ENCODE measurements at places on chromosomes 5 and 9.

- no peaks in the 10 kb centered on the region for H3K27me3 ChIP-seq
- H3K4me1 ChIP-seq = peaks cover 5% of the 10 kb centered on the region
- no peak overlapping the region for H3K4me3 ChIP-seq
- no peak overlapping the region for H3K27ac ChIP-seq
Observed at GRCh38 chr9:89478821-89479668, 18.9 kb downstream of the SEMA4D start.

- no peaks in the 10 kb centered on the region for H3K4me1 ChIP-seq
- no peak overlapping the region for H3K27ac ChIP-seq
- H3K4me3 ChIP-seq = peak overlapping the region; percentile 80
- no peaks in the 10 kb centered on the region for H3K36me3 ChIP-seq
- peak; percentile 95 for DNase-seq
Observed at GRCh38 chr9:136342181-136343120, 15.1 kb downstream of the GPSM1 start.

- H3K27ac ChIP-seq = no peak overlapping the region
- H3K4me1 ChIP-seq = no peaks in the 10 kb centered on the region
- no peaks in the 10 kb centered on the region for H3K27me3 ChIP-seq
- no peak overlapping the region for H3K4me3 ChIP-seq
Observed at GRCh38 chr9:119709431-119709830, 340.2 kb upstream of the BRINP1 start.

- H3K4me3 ChIP-seq = no peak overlapping the region
- H3K36me3 ChIP-seq = peaks cover 35% of the 10 kb centered on the region
- no peaks in the 10 kb centered on the region for H3K4me1 ChIP-seq
- no peaks in the 10 kb centered on the region for H3K27me3 ChIP-seq
Observed at GRCh38 chr9:130110596-130111021, 56.9 kb downstream of the GPR107 start.

DNA sequence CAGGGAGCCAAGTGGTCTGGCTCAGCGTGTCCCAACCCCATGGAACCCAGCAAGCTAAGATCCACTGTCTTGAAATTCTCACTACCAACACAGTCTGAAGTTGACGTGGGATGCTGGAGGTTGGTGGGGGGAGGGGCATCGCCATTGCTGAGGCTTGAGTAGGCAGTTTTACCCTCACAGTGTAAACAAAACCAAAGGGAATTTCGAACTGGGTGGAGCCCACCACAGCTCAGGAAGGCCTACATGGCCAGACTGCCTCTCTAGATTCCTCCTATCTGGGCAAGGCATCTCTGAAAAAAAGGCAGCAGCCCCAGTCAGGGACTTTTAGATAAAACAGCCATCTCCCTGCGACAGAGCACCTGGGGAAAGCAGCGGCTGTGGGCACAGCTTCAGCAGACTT lies 17.1 kb upstream of the FBXL17 start:
- DNase-seq = no peak
- H3K4me1 ChIP-seq = no peaks in the 10 kb centered on the region
- no peak overlapping the region for H3K27ac ChIP-seq
- no peaks in the 10 kb centered on the region for H3K27me3 ChIP-seq
- peaks cover 23% of the 10 kb centered on the region for H3K36me3 ChIP-seq

All from H9 (cell line).